ENCODE measurements at places on chromosomes 1 and 21.

- DNase-seq = no peak
Observed at GRCh38 chr1:155005076-155006011, 2.7 kb downstream of the ZBTB7B start.

- no peak for DNase-seq
Observed at GRCh38 chr1:42767510-42768000, 506 bp downstream of the C1orf50 start.

- DNase-seq = peak; percentile 73
Observed at GRCh38 chr1:61076728-61077675, 5.4 kb upstream of the NFIA start.

DNA sequence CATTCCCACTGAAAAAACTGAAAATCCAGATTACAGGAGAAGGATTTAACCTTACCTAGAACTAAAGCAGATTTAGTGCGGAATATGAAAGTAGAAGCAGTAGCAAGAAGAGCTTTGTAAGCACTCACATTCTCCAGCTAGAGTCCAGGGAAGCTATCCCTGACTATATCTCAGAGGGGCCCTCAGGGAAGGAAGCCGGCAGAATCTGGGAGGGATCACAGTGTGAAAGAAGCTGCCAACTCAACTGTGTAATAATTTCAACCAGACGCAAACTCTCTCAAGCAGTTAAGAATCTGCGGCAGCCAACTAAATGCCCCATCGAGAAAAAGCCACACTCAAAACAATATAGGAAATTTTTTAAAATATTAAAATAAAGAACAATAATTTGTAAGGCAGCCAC lies 163.8 kb downstream of the EIF4G3 start:
- DNase-seq = no peak

DNA sequence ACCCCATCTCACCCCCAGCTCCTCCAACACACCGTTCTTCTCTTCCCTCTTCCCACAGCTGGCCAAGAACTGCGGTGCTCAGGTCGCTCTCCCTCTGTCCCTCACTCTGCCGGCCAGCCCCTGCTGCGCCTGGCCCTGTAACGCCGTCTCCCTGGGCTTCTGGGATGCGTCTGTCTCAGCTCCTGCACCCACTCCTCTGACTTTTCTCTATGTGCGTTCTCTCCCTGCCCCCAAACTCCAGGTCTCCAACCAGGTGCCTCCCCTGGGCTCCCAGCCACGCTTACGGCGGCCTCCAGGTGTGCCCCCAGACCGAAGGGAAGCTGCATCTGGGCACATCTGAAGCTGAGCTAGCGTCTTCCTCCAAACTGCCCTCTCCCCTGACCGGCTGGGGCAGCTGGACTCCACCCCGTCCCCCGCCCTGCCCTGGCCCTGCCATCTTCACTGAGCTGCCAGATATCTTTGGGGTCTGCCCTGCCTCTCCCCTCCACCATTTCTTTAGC lies 2.6 kb downstream of the KRTAP10-12 start:
- no peak for DNase-seq

GRCh38 chr1:28926629-28927265 lies 12.4 kb downstream of the EPB41 start:
- no peak for DNase-seq

DNA sequence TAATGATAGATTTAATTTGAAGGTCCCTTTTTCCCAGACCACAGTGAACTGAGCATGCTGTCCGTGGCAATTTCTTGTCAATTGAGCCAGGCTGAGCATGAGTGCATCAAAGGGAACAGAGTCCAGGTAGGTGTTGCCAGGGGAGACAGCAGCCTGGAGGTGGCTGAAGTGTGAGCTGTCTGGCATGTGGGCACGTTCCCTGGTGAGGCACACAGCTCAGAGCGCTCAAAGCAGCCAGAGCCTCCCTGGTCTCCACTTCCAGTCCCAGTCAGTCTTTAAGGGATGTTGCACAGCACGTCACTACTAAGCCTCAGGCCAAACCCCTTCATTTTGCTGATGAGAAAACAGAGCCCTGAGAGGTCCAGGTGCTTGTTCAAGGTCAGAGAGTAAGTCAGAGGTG lies 251.4 kb downstream of the MATN1 start:
- DNase-seq = no peak

GRCh38 chr1:86419277-86419903 lies 4.6 kb upstream of the CLCA2 start:
- DNase-seq = peak; percentile 14

DNA sequence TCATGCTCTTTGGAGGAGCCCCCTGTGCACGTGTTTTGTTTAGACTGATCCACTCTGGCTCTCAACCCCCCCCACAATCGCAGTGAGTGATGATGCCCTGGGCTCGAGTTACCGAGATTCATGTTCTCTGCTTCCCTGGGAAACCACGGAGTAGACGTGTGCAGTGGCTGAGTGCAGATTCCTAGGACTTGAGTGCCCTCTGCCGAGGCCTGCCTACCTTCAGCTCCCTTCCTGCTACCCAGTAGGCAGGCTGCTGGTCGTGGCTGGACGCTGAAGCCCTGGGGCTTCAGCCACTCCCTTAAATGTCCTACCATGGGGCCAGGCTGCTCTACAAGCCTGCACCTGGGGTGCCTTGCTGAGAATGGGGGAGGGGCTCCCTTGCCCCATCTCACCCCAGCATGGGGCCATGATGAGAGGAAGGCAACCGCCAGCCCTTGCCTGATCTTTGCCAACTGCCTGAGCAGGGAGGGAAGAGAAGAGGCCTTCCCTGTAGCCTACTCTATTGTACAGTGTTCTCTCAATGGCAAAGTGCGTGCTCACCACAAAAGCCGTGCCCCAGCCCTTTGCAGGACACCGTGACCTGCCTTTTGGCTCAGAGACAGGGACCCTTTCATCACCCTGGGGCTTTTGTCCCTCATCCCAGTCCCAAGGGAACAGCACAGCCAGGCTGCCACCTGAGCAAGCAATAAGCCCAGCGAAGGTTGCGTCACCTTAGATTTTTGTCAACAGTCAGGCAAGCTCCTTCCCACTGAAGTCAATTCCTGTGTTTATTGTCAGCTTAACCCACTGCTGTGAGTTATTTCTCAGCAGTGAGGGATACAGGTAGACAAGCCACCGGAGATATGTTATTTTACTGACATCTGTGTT lies 4.1 kb upstream of the GRIK3 start:
- DNase-seq = no peak
